Upper lobe of right lung (tissue), 1 donor: ENCODE measurements at places on chromosomes 3 and 15. TPM values are rescaled to one million over a fixed set of nuclear protein-coding genes. Genes with fewer than 3 reads are reported as not detected.

DNA sequence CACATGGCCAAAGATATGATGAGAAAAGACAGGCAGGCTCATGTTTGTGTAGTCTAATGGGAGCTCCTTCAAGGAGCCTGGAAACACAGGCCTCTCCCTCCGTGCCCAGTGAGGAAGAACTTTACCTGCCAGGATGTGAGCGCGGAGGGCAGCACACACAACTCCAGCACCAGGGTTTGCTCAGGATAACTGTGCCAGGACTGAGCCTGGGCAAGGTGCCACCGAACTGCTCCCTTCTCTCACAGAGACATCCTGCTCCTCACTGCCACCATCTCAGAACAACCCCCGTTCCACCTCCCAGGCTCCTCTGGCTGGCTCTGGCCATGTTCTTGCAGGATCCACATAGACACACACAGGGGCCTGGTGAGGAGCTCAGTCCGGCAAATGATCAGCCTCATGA lies 87.4 kb downstream of the NUP210 start:
- no peak for DNase-seq

GRCh38 chr3:167936019-167936418 lies 159.7 kb downstream of the GOLIM4 start:
- DNase-seq, result no peak

DNA sequence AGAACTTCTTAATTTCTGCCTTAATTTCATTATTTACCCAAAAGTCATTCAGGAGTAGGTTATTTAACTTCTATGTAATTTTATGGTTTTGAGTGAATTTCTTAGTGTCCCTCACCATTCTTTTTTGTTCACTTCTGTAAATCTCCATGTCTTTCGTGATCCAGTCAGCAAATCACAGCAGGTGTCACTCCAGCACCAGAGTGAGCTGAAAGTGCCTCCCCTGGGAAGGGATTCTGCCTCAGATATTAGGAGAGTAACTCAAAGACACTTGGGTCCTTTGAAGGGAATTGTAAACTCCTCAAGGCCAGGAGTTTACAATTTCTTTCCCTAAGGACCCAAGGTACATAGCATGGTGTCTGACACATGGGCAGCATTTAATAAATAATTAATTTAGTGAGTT lies 207.6 kb upstream of the AZI2 start:
- DNase-seq, result no peak

- no peak for DNase-seq
Measured at GRCh38 chr15:56672721-56673120, 60.6 kb downstream of the ZNF280D start.

DNA sequence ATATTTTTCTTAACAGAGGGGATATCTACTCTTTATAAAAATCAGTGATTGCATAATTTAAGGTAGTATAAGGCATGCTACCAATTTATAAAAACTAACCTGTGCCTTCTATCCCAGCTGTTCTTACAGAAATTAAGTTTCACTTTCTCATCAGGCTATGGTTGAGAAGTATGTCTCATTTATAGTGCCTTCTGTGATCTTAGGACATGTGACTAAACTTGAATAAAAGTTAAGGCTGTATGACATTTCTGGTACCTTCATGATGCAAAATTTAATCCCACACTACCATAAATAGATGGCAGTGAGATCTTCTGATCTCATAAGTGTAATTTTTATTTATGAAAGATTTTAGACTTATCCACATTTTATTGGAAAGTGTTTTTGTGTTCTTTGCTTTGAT lies 12.6 kb downstream of the TIPARP start:
- no peak for DNase-seq

- no peak for DNase-seq
Measured at GRCh38 chr3:171277456-171278298, 182.5 kb downstream of the TNIK start.

GRCh38 chr3:18061737-18062656 lies 319.6 kb upstream of the TBC1D5 start:
- no peak for DNase-seq

GRCh38 chr3:120147072-120147871 lies 53.0 kb upstream of the GSK3B start:
- no peak for DNase-seq

DNA sequence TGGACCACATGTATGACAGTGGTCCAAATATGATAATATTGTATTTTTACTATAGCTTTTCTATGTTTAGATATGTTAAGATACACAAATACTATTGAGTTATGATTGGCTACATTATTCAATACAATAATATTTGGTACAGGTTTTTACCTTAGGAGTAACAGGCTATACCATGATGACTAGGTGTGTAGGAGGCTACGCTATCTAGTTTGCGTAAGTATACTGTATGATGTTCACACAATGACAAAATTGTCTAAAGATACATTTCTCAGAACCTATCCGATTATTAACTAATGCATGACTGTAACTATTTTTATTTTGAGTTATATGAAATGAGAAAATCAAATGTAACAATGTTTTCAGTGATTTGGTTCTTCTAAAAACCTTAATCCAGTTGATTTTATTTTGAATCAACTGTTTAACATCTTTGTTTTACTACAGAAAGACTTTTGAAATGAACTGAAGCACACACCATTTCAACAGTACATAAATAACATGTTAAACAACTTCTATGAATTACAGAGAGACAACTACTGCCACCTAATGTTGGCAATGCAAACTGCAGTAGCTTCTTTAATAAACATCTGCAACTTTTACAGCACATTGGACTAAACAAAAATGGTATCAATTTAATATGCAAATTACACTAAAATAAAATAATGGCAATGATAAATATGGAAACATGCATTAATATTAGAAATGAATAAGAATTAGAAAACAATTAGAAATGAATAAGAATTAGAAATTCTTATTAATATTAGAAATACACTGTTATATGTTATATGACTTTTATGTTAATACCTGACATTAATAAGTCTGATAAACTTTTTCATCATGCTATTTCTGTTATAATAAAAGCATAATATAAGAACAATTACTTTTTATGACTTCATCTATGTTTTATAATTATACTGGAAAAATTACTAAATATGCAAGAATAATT lies 255.7 kb downstream of the MBNL1 start:
- DNase-seq, result no peak

GRCh38 chr3:70970171-70970570 lies 613.4 kb downstream of the FOXP1 start:
- no peak for DNase-seq

- DNase-seq, result no peak
Measured at GRCh38 chr3:59153648-59154047, 103.8 kb upstream of the CFAP20DC start.

Gene TNFAIP8L3
- 10.9 TPM for total RNA-seq

Gene SNURF
- 11.5 TPM for total RNA-seq

Gene SERINC4
- total RNA-seq, result not detected

Gene NPAP1
- 0.17 TPM for total RNA-seq

Gene CFAP100
- not detected for total RNA-seq

Gene DAPK2
- total RNA-seq, result 73.3 TPM

Gene NR2E3
- 0.26 TPM for total RNA-seq

Gene PROS1
- 70.5 TPM for total RNA-seq

Gene THBS1
- total RNA-seq, result 377 TPM

Gene IL17RC
- total RNA-seq, result 26.9 TPM

Gene MYZAP
- total RNA-seq, result 30.9 TPM

Gene LCTL
- not detected for total RNA-seq
